MV-4-11 (cell line): ENCODE measurements at places on chromosomes 5 and 9.
A peak's percentile ranks its signal among the peaks of the same experiment; 100 is the strongest.

DNA sequence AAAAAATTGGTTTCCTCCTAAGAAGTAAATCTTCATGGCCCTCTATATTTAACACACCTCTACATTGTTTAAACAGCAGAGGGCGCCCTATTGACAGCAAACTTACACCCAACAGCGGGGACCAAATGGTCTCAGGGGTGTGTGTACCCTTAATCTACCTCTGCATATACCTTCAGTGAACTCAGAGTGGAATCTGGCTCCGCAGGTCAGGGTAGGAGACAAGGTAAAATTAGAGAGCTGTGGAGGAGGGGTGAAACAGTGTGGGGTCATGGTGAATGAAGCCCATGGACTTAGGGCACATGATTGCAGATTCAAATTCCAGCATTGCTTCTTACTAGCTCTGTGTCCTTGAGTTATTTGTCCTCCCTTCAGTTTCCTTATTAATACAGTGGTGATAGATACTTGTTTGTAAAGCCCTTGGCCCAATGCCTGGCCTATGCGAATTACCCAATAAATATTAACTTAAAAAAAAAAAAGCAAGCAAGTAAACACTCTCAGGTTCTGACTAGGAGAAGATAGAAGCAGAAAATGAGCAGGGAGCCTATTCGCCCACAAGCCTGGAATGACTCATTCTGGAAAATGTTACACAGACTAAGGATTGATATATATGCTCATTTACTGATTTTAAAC is 122.9 kb downstream of the CAVIN4 start:
- DNase-seq, result peak; percentile 17

DNA sequence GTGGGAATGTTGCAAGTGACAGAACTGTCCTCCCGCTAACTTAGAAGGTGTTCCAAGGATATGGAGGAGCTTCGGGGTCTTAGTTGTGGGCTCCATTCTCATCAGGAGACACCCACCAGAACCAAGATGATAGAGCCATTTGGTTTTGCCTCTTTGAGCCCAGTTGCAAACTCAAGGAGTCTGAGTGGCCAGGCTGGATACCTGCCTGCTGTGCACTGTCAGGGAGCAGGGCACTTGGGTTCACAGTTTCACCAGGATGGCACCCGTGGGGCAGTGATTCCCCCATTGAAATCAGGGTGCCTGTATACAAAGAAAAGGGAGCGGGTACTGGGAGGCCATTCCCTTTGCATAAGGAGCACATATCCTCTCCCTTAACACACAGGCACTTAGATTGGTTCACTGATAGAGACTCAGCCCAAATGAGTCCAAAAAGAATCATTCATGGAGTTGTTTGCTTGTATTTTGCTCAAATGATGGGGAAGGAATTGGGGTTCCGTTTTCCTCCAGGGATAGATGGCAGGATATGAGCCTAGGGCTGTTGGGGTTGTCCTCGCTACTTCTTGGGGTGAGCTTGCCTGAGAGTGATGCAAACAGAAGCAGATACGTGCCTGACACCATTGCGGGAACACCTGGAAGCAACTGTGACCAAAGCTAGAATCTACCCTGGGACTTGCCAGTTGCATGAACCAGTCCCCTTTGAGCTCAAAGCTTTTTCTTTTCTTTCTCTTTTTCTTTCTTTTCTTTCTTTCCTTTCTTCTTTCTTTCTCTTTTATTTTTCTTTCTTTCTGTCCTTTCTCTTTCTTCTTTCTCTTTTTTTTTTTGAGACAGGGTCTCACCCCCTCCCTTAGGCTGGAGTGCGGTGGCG is 1.3 kb upstream of the PRR7 start:
- peak; percentile 25 for DNase-seq

DNA sequence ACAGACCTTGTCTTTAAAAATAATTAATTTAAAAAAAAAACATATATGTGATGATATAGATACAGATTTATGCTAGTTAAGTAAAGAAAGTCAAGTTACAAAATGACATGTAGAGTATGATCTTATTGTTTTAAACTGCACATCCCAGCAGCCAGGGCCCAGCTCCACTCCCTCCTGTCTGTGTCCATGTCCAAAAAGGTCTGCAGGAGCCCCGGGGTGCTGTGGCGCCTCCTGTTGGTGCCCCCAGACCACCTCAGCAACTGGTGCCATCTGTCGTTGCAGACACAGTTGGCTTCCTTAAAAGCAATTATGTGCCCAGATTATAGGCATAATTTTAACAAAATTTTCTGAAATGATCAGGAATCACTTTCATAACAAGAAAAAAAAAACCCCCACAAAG is 33.3 kb downstream of the IPPK start:
- DNase-seq, result no peak

DNA sequence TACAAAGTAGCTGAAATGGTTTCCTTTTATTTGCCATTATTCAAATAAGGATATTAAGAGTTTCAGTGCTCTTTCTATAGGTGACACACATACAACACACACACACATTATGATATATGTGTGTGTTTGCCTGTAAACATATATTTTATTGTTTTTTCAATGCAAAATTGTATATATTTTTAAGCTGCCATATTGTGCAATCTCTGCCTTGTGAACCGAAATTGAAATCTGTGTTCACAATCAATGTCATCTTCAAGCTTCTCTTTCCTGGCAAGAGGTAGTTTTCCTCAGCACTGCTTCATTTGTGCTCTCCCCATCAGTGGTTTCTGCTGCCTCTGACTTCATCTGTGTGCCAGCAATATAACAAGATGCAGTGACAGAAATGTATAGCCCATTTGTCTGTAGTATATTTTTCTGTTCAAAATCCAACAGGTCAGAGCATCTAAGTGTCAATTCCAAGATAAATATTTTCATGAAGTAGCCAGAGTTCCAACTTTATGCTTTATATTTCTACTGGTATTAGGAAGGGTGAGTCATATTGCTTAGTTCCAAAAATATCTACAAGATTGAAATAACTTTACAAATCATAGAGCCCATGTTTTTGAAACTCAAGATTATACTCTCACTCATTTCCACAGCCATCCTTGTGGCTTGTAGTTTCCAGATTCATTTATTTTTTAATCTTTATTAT is 1704.8 kb upstream of the CDH9 start:
- DNase-seq, result no peak

GRCh38 chr9:25889661-25890060 is 211.4 kb upstream of the TUSC1 start:
- no peak for DNase-seq

DNA sequence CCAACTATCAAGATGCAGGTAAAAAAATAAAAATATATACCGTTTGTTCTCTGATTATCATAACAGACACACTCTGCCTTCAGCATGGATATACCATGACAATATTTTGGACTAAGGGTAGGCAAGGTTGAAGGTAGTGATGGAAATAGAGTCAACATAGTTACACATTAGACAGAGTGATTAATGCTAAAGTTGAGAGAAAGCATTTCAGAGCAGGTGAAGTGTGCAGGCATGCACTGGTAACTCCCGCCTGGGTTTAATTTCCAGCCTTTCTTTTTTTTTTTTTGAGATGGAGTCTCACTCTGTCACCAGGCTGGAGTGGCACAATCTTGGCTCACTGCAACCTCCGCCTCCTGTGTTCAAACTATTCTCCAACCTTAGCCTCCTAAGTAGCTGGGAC is 458.5 kb downstream of the TLR4 start:
- DNase-seq, result no peak

GRCh38 chr5:36624277-36624676 is 17.9 kb downstream of the SLC1A3 start:
- no peak for DNase-seq

DNA sequence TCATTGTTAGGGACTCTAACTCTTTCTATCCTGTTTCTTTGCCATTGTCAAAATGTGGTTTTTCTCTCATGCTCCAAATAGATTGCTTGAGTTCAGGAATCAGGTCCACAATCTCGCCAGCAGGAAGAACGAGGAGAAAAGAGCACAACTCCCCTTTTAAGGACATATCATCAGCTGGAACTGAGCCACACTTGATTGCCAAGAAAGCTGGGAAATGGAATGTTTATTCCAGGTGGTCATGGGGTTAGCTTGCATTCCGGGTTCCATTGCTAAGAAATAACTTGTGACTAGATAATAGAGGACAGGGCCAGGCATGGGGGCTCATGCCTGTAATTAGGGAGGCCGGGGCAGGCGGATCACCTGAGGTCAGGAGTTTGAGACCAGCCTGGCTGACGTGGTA is 32.4 kb upstream of the C9orf57 start:
- DNase-seq, result no peak

DNA sequence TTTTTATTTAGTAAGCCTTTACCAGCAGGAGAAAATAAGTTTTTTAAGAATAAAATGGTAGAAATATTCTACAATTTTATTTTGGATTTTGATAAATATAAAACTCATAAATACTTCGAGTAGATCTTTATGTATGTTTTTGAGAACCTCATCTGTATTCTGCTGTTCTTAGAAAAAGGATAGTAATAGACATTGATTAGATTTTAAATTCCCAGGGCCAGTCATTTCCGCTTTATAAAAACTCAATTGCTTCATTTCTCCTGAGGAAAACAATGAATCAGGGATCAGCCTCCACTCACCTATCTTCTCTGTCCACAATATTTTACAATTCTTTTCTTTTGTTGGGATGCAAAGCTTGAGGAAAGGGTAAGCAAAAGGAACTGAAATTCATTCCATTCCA is 1983.5 kb upstream of the C9orf72 start:
- DNase-seq, result no peak

GRCh38 chr9:25442526-25442925 is 235.7 kb downstream of the TUSC1 start:
- DNase-seq, result no peak

GRCh38 chr5:172669386-172670004 is 28.4 kb downstream of the NEURL1B start:
- no peak for DNase-seq

- DNase-seq, result no peak
Measured at GRCh38 chr9:115606838-115607237, 488.9 kb upstream of the TNC start.

GRCh38 chr9:16682273-16682672 is 188.2 kb downstream of the BNC2 start:
- no peak for DNase-seq

- DNase-seq, result no peak
Measured at GRCh38 chr5:118698774-118699173, 289.6 kb downstream of the DTWD2 start.
